ENCODE measurements at places on chromosomes 7 and 10.

- DNase-seq, result no peak
These were observed 128.6 kb downstream of the RNF216 start for GRCh38 chr7:5652829-5653228.

GRCh38 chr10:30420766-30421165 is 13.2 kb upstream of the MAP3K8 start:
- DNase-seq, result no peak

GRCh38 chr7:149588930-149589329 is 91.3 kb upstream of the ZNF746 start:
- no peak for DNase-seq

DNA sequence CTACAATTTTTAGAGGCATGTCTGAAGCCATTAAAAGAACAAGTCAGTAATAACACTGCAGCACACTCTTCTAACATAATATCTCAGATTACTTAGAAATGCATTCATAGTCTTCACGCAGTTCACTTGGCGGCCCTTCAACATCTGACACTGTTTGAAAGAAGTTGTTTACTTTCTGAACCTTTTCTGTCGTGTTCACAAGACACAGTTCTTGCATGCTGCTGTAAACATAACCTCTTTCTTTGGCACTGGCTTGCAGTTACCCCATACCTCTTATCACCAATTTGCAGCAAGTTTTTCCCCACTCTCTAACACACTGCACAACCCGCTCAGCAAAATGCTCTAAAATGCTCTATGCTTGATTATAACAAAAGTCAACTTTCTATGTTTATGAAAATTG is 12.0 kb downstream of the PIP4K2A start:
- DNase-seq, result no peak

DNA sequence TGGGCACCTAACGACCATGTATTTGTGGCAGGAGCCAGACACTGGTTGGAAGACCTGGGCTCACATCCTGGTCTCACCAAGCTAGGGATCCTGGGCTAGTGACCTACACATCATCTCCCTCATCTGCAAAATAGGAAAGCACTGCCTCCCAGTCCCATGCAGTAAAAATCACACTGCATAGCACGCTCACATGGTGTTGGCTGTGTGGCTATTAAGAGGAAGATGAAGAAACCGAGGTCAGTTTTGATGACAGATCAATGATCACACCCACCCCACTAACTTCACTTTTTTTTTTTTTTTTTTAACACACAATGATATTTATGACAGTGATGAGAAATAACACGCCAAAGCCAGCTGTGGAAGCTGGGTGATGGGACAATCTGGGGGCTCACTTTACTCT is 146.5 kb downstream of the RNF216 start:
- no peak for DNase-seq

DNA sequence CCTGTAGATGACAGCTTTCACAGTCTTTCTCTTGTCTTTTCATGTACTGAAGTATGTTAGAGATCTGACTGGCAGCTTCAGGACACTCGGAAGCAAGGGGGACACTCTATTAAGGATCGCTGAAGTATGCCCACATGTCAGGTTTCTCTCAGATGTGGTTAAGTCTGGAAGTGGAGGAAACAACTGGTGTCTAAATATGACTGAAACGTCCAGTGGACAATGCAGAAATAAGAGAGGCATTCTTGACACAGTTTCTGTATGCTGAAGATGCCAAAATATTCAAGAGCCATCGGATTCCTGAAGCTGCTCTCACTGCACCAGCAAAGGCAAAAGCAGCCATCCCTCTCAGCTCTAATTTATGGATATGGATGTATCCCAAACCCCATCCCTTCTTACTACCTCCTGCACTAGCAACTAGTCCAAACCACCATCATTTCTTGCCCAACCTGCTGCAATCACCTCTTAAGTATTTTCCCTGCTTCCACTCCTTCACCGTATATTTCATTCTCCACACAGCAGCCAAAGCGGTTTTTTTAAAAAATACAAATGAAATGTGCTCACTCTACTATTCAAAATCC is 113.4 kb downstream of the REEP3 start:
- no peak for DNase-seq

- DNase-seq, result no peak
These were observed 13.0 kb downstream of the AKAP9 start for GRCh38 chr7:91953618-91954017.

GRCh38 chr7:81419731-81420130 is 350.1 kb downstream of the HGF start:
- DNase-seq, result no peak

DNA sequence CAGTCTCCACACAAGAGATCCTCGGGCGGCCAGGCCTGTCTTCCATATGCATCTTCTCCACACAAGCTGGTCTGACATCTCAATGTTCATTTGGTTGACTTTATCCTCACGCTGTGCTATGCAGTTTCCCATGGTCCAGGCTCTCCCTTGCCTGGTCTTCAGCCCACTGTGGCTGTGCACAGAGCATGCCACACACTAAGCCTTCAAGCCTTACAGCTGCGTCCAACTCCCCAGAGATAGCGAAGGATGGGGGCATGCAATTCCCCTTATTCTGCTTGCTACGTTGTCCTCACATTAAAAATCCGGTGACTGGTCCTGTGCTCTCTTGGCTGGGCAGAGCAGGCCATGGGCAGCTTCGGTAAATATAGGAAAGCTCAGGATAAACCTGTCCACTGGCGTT is 188.7 kb upstream of the TCERG1L start:
- no peak for DNase-seq

DNA sequence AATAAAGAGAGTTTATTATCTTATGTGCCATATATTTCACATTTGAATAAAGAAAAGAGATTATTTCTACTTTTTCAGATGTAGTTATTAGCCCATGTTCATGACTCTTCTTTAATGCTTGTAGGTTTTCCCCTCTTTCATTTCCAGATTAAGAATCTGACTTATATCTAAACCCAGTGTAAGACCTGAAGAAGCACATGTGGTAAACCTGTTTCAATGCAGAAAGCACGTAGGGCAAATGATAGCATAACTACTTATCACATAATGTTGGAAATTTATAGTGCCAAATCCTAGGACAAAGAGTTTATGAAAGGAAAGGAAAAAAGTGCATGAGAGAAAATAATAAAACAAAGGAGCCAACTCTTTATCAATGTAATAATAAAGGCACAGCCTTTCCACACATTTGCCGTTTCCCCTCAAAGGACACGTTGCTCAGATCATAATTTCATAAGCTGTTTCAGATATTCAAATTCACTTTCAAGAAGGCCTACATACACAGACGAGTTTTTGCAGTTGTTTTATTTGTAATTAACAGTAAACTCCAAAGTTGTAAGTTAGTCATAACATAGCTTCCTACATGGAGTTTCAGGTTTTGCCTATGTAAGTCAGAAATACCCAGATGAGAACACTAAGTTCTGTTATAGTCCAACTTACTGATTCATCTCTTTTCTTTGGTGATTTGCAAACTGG is 88.8 kb upstream of the MDFIC start:
- DNase-seq, result no peak

DNA sequence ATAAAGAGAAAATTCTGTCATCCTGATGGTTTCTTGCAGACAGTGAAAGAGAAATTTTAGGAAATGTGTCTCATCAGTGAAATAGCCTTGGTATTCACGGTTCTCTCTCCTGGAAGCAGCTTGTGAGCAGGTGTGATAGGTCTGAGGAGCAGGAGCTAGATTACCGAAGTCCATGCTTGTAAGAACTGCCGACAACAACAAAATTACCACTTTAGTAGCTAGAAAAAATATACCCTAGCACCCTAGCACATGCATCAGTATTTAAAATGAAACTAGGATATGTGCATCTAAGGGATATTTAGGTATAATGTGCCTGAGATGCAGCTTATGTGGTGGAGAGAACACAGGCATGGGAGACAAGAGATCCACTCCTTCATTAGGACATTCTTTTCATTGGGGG is 82.3 kb downstream of the VPS50 start:
- DNase-seq, result no peak

- no peak for DNase-seq
These were observed 3.0 kb downstream of the LAMB1 start for GRCh38 chr7:107999779-108000560.

GRCh38 chr10:61835946-61836887 is 65.3 kb upstream of the ARID5B start:
- DNase-seq, result no peak

GRCh38 chr10:86365346-86366032 is 1.1 kb downstream of the GRID1 start:
- DNase-seq, result no peak

- DNase-seq, result no peak
These were observed 81.7 kb downstream of the STK31 start for GRCh38 chr7:23791721-23792120.

DNA sequence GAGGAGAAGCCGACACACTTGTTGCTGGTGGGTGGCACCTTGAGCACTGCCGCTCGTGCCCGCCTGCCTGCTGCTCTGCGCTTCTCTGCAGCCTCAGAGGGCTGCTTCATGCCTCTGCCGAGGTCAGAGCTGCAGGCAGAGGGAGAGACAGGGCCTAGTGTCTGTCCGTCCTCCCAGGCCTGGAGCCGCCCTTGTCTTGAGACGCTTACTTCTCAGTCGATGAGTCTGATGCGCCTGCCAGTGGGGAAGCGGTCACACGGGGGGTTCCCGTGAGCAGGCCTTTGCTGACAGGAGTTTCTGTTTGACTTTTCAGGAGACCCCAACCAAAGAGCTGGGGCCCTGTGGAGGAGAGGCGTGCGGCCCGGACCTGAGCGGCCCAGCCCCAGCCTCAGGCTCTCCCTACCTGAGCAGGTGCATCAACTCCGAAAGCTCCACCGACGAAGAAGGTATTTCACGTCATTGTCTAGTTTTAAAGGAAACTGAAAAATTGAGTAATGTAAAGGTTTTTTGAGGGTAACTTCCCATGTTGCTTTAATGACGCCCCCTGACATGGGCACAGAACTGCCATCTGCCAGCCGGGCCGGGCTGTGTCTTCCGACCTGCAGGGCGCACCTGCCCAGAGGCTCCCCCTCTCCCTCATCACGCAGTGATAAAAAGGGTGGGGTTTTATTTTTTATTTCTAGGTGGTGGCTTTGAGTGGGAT is 7.8 kb upstream of the BHLHA15 start:
- no peak for DNase-seq

Measured in T-cell (primary cell).